M059J (cell line): ENCODE measurements at places on chromosomes 12 and 14. TPM values are rescaled to one million over a fixed set of nuclear protein-coding genes. Genes with fewer than 3 reads are reported as not detected.
A peak's percentile ranks its signal among the peaks of the same experiment; 100 is the strongest.

GRCh38 chr14:95255013-95255412 lies 64.7 kb downstream of the CLMN start:
- DNase-seq, result no peak

- peak; percentile 56 for DNase-seq
Observed at GRCh38 chr12:8078398-8078797, 3.7 kb upstream of the NECAP1 start.

GRCh38 chr14:67863223-67863622 lies 43.6 kb downstream of the RAD51B start:
- DNase-seq, result no peak

DNA sequence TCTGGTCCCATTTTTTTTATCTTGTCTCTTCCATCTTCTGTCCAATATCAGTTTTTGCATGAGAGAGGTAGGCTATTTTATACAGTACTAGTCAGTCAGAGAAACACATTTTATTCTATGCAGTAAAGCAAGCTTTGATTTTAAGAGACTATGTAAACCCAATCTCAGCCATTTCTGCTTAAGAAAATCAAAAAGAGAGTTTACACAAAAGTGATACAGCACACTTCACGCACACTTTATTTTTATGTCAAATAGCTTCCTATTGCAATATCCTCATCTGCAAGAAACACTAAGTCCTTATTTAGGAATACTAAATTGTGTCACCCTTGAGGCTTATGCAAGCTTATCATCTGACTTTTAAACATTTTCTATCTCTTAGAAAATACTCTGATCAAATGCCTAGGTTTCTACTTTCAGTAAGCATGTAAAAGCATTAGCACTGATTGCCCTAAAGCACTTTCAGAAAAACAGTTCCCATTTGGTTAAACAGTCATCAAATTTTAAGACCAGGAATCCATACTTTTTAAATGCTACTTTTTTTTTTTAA lies 78.3 kb downstream of the MED13L start:
- no peak for DNase-seq

DNA sequence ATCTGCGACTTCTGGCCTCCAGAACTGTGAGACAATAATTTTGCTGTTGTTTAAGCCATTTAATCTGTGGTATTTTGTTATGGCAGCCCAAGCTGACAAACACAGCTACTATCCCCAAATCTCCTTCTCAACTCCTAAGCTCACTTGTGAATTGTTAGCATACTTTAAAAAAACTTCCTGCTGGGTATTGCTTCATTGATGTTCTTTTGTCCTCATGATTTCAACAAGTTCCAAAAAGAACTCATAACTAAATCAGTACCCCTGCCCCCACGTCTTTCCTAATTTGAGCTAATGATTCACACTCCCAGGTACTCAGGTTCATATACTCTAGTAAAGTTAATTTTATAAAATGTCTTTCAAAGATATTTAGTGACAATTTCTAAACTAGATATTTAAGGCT lies 125.5 kb downstream of the MDGA2 start:
- DNase-seq, result no peak

GRCh38 chr14:59333235-59333634 lies 131.9 kb downstream of the GPR135 start:
- DNase-seq, result no peak

DNA sequence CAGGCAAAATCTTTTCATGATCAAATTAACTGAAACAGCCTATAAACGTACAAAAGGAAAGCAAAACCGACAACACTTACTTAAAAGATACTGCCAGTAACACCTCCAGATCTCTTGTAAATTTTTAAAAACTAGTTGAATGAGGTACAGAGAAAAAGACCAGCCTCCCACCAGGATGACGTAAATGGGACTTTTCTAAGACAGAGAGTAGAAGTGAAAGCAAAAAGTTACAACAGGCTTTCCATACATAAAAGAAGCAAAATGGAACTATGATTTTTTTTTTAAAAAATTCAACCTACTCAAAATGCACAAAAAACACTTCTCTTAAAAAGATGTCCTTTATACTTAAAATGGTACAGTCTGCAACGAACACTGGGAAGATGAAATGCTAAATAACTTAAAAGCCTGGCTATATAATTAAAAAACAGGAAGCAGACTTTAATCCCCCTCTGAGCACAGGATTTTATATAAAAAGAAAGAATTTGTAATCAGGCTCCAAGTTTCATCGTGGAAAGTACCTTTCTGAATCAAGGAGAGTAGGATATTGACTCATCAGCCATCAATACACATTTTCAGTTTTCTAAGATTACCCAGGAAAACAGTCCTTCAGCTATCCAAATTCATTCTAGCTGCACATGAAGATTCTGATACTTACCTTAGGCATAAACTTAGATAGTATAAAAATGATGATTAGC lies 14.2 kb upstream of the MYO1A start:
- DNase-seq, result no peak

- DNase-seq, result no peak
Observed at GRCh38 chr12:107352347-107353081, 259.2 kb upstream of the CRY1 start.

The SERPINA12 gene
- total RNA-seq, result not detected in 2 replicates

- DNase-seq, result peak; percentile 81
Observed at GRCh38 chr14:99838639-99839134, 45.5 kb downstream of the EML1 start.

- no peak for DNase-seq
Observed at GRCh38 chr12:122721057-122721545, 4.5 kb upstream of the HCAR3 start.

- peak; percentile 40 for DNase-seq
Observed at GRCh38 chr12:76340680-76341435, 7.4 kb downstream of the BBS10 start.

- DNase-seq, result peak; percentile 77
Observed at GRCh38 chr12:76259660-76260389, 88.4 kb downstream of the BBS10 start.

GRCh38 chr12:87813476-87814234 lies 215.5 kb downstream of the C12orf50 start:
- DNase-seq, result peak; percentile 90

The MAPKAPK5 gene
- total RNA-seq, result 24.0 and 38.8 TPM in 2 replicates

DNA sequence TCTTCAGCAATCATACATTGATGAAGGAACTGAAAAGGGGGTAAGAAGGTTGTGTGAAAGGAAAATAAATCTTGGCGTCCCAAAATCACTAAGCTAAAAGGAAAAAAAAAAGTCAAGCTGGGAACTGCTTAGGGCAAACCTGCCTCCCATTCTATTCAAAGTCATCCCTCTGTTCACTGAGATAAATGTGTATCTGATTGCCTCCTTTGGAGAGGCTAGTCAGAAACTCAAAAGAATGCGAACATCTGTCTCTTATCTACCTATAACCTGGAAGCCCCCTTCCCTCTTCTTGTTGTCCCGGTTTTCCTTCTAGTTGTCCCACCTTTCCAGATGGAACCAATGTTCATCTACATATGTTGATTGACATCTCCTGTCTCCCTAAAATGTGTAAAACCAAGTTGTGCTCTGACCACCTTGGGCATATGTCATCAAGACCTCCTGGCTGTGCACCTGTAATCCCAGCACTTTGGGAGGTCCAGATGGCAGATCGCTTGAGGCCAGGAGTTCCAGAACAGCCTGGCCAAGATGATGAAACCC lies 53.1 kb downstream of the RESF1 start:
- no peak for DNase-seq
